ENCODE measurements at places on chromosomes 13 and 19.

DNA sequence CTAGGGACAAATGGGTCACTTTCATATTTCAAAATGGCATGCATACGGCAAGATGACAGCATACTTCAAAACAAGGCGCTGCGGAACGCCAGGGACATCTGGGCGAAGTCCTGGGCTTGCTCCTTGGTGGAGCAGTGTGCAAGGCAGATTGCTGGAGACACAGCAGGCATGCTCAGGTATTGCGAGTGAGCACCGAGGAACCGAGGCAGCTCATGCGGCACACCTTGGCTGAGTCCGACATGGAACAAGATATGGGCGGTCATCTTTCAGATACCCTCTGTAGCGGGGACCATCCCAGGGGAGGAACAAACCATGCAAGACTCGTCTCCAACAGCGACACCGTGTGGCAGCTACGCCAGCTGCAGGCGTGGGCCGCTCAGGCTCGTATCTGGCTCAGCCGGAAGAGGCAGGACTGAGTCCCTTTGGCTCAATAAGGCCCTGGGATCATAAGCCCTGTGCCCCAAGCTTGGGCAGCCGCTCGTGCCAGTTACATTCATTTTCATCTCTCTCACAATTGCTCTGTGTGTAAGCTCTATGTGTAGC is 112.4 kb downstream of the NUFIP1 start:
- DNase-seq, result no peak

DNA sequence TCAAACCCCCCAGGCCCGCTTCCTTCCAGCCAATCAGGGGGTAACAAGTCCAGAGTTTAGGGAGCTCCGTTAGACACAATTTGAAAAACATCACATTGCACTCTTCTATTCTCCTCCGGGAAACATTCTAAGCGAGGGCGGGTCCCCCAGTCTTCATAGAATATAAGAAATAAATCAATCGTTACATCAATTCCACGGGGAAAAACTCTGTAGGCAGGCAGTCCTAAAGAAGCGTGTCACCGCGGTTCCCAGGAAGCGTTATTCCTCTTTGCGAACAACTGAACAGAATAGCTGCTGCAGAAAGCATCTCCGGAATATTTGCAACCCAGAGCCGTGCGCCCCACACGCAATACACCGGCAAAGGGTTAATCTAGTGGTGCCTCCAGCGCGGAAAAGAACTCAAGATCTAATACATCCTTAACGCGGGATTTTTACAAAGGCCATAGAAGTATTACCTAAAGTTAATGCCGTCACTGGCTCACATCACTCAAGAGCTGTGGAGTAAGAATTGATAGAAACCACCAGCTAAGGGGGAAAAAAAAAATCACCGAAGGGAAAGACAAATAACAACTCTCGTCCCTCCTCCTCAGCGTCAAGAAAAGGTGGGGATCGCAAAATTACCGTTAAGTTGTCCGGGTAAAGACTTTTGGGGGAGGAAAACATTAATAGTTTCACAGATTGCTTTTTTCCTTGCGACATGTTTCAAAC is 65.1 kb downstream of the KCNRG start:
- DNase-seq, result peak; percentile 57

DNA sequence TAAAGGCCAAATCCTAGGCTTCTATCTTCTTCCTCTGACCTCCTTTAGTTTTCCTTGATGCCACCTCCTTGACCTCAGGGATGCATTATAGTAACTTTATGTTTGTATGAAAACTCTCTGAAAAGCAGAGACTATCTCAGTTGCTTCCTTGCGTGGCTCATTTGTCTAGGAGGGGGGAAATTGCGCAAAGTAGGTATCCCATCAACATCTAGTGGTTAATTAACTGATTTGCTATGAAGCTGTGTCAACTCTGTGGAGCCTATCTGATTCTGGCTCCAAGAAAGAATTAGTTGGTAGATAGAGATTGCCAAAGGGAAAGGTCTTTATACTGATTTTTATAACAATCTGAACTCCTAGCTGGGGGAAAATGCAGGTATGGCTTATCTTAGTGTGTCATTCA is 82.1 kb upstream of the FRY start:
- no peak for DNase-seq

- DNase-seq, result no peak
These were observed 25.8 kb downstream of the EPN1 start for GRCh38 chr19:55700813-55701212.

- DNase-seq, result no peak
These were observed 22.4 kb downstream of the EPSTI1 start for GRCh38 chr13:42969565-42970172.

GRCh38 chr13:60584976-60585375 is 188.0 kb downstream of the TDRD3 start:
- DNase-seq, result no peak

- no peak for DNase-seq
These were observed 40.8 kb upstream of the RFXAP start for GRCh38 chr13:36778083-36778671.

DNA sequence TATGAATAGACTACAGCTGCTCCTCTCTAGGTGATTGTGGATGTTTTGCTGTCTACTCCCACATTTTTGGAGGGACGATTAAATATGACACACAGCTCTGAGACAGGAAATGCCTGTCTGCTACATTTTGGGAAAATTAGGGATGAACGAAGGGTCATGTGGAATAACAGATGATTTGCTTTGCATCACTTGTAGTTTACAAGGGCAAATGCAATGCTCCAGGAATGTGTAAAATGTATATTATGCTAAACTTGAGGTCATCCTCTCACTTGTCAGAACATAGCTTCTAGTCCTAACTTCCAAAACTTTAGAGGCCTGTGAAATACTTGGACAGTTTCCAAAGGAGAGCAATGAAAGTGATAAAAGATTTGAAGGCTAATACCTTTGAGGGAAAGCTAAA is 284.2 kb upstream of the DACH1 start:
- DNase-seq, result no peak

GRCh38 chr19:56969759-56970178 is 129.2 kb upstream of the PEG3 start:
- no peak for DNase-seq

- no peak for DNase-seq
These were observed 2.9 kb downstream of the KLK1 start for GRCh38 chr19:50820549-50821247.

GRCh38 chr19:2770055-2771013 is 12.7 kb downstream of the SGTA start:
- DNase-seq, result no peak

GRCh38 chr19:1282588-1283206 is 3.0 kb upstream of the EFNA2 start:
- no peak for DNase-seq

GRCh38 chr13:30796132-30796572 is 60.8 kb downstream of the ALOX5AP start:
- DNase-seq, result no peak

DNA sequence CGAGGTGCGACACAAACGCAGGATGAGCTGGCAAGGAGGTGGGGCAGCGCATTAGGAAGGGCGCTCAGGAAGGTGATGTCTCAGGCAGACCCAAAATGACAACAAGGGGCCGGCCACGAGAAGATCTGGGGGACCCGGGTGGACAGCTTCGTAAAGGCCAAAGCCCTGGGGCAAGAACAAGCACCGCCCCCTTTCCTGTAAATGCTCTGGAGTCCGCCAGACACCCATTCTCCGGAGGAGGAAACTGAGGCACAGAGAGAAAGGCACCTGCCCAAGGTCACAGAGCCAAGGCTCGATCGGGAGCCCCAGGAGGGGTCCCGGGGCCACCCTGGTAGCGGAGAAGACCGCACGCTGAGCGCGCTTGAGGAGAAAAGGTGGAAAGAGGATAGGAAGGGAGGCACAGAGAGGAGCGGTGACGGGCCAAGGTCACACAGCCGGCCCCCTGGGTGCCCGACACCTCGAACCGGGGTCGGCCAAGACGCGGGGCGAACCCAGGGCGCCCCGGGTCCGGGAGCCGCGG is 571 bp downstream of the SAFB2 start:
- DNase-seq, result no peak

GRCh38 chr19:56637976-56638555 is 4.9 kb upstream of the SMIM17 start:
- DNase-seq, result no peak

- no peak for DNase-seq
These were observed 165.2 kb downstream of the STK24 start for GRCh38 chr13:98411617-98412265.

GRCh38 chr19:1805401-1806183 is 6.5 kb downstream of the ATP8B3 start:
- no peak for DNase-seq

DNA sequence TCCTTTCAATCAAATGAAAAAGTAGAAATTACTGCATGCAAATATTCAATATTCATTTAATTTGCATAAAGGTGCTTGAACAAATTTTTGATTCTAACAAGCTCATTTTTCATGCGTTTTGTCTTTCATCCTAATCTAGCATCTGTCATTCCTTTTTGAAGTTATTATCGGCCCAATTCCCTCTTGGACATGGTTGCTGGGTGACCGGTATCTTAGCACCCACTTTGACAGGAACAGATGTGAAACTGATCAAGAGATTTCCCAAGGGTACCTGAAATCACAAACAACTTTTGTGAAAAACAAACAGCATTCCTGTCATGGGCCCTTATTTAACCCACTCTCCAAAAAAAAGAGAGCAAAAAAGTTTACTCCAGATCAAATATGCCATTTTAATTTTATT is 13.3 kb downstream of the DACH1 start:
- no peak for DNase-seq

GRCh38 chr19:40716031-40716481 is 630 bp downstream of the COQ8B start:
- no peak for DNase-seq

GRCh38 chr13:79392882-79393563 is 13.0 kb downstream of the RBM26 start:
- no peak for DNase-seq

DNA sequence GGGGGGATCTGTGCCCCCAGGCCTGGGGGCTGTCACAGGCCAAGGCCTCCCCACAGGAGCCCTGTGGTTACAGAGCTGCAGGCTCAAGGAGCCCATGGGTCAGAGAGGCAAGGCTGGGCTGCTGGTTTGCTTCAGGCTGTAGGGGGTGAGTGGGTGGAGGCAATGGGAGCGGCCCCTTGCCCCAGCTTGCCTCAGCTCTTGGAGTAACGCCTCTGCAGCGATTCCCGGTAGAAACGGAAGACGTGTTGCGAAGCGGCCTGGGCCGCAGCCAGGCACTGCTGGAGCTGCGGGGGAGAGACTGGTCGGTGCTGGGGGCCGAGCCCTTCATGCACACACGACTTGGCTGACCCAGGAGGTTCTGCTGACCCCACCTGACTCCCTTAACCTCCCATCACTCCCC is 10.1 kb downstream of the TMEM91 start:
- DNase-seq, result no peak

DNA sequence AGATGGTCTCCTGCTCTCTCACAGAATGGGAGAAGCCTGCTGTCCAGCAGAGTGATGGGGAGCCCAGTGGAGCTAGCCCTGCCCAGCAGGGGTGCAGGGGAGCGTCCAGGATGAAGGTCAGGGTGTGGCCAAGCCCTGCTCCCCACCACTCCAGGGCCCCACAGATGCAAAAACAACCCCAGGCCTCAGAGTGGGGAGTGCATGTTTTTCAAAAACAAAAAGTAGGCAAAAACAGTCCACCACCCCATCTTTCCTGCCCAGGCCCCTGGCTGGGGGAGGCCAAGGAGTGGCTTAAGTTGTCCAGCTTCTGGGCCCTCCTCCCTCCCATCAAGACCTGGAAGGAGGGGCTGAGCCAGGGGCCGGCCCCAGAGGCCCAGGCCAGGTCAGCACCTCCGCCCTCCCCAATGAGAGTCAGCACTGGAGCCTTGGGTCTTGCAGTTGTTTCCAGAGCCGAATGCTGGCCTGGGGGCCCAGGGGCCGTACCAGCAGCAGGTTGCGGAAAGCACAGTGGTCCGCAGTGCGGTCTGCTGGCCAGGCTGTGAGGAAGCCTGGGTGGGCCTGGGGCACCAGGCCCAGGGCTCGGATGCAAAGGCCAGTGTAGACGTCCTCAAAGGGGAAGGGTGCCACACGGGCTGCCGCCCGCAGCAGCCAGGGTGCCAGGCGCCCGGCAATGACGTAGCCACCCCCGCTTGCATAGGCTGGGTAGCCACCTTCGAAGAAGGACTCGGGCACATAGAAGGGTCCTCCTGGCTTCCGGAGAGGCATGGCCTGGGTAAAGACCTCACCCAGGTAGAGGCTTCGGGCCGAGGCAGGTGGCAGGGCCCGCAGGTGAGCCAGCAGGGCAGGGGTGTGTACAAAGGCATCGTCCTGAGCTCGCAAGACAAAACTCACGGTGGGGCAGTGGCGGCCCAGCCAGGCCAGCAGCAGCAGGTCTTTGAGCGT is 1.7 kb downstream of the B3GNT8 start:
- DNase-seq, result no peak

DNA sequence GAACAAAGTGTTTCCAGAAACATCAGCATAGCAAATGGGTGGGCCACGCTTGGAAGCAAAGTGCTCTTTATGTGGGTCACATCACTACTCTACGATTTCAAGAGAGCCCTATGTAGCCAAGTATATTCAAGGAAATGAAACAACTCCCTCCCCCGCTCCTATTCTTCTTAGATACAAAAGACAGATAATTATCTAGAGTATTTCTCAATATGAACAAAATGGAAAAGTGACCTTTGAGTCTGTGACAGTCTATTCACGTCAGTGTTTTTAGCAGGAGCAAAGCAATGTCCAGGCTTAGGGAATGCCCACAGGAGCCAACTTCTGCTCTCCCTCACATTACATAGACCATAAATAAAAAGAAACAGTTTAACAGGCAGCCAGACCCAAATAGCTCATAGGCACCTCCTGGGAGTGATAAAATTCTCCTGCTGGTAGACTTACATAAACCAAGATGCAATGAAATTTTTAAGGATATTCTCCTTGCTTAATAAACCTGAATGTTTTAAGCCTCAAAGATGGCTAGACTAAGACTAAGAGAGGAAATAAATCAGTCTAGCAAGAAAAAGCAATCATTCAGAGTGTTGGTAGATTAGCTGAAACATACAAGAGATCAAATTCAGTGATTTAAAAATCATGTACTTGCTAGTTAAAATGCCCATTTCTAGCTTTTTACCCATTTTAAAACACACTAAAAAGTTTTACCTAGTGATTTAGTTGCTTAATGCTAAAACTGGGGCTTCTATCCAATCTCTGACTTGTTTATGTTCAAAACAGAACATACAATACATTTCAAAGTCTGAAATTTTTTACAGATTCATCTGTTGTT is 182.8 kb downstream of the RGCC start:
- DNase-seq, result no peak

DNA sequence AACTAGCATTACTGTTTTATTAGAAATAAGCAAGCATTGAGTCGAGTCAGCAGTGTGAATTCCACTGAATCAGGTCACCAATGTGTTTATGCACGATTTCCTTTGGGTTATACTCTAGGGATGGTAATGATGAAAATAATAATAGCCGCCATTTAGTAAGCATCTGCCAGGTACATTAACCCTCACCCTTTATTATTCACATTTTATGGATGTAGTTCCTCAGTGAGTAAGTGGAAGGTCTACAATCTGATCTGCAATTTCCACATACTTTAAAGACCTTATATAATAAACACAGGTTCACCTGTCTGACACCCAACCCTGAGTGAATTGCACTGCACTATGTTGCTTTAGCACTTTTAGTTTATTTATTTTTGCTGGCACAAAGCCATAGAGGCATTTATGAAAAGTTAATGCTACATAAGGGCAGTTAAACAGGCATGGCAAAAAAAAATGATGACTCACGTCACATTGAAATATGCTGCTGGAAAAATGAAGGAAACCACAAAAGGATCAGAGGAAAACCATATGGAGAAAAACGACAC is 122.4 kb downstream of the TRPC4 start:
- peak; percentile 44 for DNase-seq

GRCh38 chr13:48066310-48066989 is 28.5 kb downstream of the MED4 start:
- DNase-seq, result no peak

- DNase-seq, result no peak
These were observed 140.5 kb downstream of the KLF12 start for GRCh38 chr13:73993661-73994060.
